ENCODE measurements at places on chromosomes 16 and 17.

DNA sequence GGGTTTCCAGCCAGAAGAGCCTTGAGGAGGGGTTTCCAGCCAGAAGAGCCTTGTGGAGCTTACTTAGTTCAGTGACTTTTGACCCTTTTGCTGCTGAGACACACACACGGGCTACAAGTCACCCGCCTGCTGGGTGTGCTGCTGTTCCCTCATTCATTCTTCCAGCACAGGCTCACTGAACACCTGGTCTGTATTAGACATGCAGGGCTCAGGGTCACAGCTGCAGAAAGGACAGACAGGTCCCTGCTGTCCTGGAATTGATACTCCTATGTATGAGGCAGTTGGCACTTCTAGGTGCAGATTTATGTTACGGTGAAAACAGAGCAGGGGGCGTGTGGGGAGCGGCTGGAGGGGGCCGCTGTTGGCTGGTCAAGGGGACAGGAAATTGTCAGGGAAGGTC lies 6.8 kb downstream of the CACNG4 start:
- no peak for DNase-seq

GRCh38 chr17:45143767-45144198 lies 4.5 kb upstream of the HEXIM1 start:
- peak; percentile 24 for DNase-seq

GRCh38 chr16:2270588-2271470 lies 2.9 kb upstream of the RNPS1 start:
- DNase-seq = no peak

- DNase-seq = no peak
Observed at GRCh38 chr17:32971171-32971570, 20.5 kb upstream of the SPACA3 start.

GRCh38 chr16:11618107-11618717 lies 31.5 kb upstream of the LITAF start:
- no peak for DNase-seq

GRCh38 chr17:27458524-27458908 lies 2.3 kb downstream of the KSR1 start:
- no peak for DNase-seq

DNA sequence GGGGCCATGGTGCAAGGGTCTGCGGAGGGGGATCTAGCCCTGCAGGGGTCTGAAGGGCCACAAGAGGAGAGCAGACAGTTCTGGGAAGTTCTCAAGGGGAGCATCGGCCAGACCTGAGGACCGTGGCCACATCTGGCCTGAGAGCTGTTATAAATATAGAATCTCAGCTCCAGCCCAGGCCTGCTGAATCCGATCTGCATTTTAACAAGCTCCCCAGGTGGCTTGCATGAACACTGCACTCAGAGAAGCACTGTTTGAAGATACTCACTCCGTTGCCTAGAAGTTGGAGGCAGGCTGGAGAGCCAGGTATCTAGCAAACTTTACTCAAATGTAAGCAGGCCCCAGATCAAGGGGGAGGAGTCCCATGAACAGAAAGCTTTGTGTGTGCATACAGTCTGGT lies 61.3 kb downstream of the NKD1 start:
- no peak for DNase-seq
